ENCODE measurements at places on chromosomes 6 and 20.

DNA sequence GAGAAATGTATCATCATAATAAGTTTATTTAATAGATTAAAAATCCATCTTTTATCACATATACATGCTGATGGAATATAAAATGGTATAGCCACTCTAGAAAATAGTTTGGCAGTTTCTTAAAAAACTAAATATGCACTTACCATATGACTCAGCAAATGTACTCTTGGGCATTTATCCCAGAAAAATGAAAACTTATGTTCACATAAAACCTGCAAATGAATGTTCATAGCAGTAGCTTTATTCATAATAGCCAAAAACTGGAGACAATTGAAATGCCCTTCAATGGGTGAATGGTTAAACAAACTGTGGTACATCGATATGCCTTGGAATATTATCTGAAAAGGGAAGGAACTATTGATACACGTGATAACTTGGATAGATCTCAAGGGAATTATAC, 6.4 kb upstream of the NCOA7 start:
- no peak for DNase-seq

DNA sequence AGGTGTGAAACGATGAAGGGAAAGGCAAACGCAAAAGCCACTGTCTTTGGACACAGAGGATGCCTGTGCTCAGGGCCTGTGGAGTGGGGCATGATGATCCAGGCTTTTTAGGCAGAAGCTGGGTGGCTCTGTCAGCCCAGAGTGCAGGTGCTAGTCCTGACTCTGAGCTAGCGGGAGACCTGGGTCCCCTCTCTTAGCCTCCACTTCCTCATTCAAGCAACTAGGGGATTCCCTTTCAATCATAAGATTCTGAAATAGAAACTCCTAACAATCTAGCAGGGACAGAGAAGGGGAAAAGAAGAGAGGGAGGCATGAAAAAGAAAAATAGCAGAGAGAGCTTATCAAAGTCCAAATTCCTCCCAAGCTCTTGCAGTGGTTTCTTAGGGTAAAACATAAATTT, 7.6 kb upstream of the HIVEP2 start:
- no peak for DNase-seq

DNA sequence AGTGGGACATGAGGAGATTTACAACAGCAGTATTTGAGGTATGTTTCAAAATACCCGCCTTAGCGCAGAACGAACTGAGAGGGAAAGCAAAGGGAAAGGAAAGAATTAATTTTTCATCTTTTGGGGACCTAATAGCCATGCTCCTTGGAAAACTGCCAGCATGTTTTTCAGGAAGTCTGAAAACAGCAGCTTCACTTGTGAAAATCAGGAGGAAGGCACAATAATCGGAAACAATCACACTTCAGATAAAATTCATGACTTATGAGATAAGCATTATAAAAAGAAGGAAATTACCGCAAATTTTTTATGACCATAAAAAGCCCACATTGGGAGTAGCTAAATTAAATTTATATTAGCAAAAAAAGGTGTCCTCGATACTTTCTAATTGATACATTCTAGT, 541.1 kb downstream of the HAO1 start:
- DNase-seq = no peak

GRCh38 chr6:15147827-15148226, 98.0 kb upstream of the JARID2 start:
- DNase-seq = no peak

DNA sequence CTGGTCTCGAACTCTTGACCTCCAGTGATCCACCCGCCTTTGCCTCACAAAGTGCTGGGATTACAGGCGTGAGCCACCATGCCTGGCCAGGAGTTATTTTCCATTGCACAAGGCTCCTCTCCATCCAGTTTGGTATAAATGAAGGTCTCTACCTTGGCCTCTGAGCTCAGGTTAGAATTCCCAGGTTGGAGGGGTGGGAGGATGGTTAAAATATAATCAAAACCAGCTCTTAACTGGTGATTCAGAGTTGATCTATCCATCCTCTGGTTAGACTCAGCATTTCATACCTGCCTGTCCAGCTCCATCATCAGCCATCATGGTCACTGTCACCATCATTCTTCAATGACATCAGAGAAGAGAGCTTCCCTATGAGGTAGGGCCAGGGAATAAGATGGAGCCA, 2.6 kb upstream of the SLC22A7 start:
- no peak for DNase-seq

- DNase-seq = no peak
These were observed 1.1 kb downstream of the GJA10 start for GRCh38 chr6:89895276-89895874.

DNA sequence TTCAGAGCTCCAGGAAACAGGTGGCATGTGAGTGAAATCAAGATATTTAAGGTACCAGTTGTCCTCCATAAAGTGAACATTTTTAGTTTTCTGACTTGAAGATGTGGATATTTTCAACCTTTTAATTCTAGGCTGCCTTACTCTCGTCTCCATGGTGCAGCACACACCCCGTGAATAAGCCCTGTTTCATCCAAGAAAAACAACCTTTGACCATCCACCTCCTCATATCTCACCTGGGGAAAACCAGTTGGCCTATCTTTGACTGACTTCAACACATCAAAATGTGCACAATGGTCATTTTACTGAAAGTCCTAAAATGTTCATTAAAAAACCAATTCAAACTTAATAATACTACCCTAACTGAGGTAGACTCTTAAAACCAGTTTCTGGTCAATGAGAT, 73.8 kb upstream of the CD2AP start:
- no peak for DNase-seq

DNA sequence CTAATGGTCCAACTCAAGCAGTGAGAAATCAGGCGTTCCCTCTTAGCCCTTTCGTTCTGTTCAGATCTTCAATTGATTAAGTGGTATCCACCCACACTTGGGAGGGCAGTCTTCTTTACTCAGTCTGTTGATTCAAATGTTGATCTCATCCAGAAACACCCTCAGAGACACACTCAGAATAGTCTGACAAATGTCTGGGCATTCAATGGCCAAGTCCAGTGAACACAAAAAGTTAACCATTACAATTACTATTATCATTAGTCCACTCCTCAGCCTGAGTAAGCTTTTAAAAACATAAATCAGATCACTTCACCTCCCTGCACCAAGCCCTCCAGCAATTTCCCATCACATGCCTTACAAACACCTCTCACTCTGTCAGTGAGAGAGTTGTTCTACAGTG, 423.2 kb downstream of the RFPL4B start:
- DNase-seq = no peak

- DNase-seq = no peak
These were observed 219.0 kb downstream of the PREX1 start for GRCh38 chr20:48608756-48609155.

- DNase-seq = no peak
These were observed 6.1 kb downstream of the SMIM28 start for GRCh38 chr6:138383776-138384175.

DNA sequence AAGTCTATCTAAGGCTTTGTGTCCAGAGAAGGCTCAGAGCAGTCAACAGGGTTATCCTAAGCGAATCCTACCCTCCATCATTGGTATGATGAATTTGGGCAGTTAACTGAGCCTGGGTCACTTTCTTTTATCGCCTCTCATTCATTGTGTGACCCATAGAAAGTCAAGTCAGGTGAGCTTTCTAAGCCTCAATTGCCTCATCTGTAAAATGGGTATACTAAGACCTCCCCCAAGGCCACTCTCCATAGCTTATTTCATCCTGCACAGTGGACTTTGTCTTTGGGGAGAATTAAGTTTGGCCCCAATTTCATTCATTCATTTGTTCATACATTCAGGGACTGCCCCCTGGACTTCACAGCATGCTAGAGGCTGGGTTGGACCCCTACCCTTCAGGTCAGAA, 110.5 kb downstream of the DHX35 start:
- no peak for DNase-seq

- DNase-seq = no peak
These were observed 1.1 kb downstream of the ARG1 start for GRCh38 chr6:131574133-131574532.

DNA sequence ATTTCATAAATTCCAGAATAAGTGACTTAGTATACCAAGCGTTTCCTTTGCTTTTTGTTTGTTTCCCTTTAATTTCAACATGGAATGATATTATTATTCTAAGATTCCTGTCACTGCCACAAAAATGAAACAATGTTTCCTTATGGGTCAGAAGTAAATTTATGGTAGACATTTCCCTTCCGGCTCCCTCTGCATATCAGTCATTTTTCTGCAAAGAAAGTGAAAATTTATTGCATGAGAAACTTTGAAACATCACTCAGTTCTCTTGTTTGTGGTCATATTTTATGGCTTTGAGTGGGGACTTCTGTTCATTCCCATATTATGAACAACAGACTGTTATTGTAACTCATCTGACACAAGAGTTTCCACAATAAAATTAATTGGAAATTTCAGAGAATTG, 97.8 kb downstream of the NKAIN2 start:
- DNase-seq = no peak

DNA sequence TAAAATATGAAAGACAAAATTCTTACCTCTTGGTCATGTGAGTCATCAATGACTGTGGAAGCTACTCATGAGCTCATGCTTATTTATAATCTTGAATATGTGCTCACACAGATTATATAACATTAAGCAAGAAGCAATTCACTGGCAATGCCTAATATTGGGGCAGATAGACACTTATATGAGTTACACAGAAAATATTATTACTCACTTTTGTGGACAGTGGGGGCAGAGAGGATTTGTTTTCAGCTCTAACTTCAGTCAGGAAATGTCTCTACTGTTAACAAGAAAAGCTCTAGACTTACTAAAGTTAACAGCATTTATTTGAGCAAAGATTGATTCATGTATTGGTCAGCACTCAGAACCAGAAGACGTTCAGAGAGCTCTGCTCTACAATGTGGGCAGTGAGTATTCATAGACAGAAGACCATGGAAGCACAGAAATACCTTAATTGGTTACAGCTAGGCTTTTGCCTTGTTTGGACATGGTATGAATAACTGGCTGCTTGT, 85.8 kb upstream of the AHI1 start:
- no peak for DNase-seq

GRCh38 chr6:160735523-160735922, 33.5 kb downstream of the PLG start:
- no peak for DNase-seq

Data from CD4-positive, alpha-beta memory T cell (primary cell).